ENCODE measurements at places on chromosomes 7 and 10.

- no peak for DNase-seq
Measured at GRCh38 chr7:153590136-153590535, 462.1 kb upstream of the DPP6 start.

GRCh38 chr10:9869205-9869604 lies 1148.5 kb upstream of the CELF2 start:
- DNase-seq: no peak

GRCh38 chr7:6161463-6162330 lies 110.7 kb downstream of the CYTH3 start:
- DNase-seq: no peak

DNA sequence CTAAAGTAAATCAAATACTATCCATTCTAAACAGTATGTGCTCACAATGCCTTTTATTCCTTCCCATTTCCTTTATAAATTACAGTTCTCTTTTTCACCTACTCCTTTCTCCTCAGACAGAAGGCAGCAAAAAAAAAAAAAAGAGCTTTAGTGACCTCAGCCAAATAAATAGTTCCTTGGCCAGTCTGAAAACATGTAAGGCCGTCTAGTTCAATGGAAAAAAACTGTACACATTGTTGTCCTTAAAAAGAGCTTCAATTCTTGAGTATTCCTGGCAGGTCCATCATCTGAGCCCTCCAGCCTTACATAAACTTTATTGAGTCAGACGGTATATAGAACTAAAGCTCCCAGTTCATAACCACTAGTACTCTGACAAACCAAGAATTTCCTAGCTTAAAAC lies 185.4 kb downstream of the CACNA2D1 start:
- DNase-seq: no peak

DNA sequence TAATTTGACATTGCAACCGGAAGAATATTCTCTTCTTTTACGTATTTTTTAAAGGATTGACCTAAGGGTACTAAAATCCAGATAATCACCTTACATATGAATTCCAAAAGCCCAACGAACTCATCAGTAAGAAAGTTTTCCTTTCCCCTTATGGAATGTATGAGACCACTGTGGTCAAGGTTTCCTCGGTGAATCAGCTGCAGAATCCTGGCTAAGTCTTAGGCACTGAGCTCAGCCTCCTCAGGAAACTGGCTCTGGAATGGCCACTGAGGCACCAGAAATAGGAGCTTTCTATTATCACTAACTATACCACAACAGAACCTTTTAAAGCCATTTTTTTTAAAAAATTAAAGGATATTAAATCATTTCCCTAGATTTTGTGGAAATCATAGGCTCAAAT lies 21.0 kb downstream of the SVIL start:
- DNase-seq: no peak

GRCh38 chr7:121133444-121133843 lies 144.9 kb downstream of the CPED1 start:
- DNase-seq: no peak
